ENCODE measurements at places on chromosomes 2 and 18. TPM values are rescaled to one million over a fixed set of nuclear protein-coding genes. Genes with fewer than 3 reads are reported as not detected.

GRCh38 chr2:191631754-191632153 is 46.2 kb upstream of the NABP1 start:
- DNase-seq = no peak

GRCh38 chr2:54652540-54652939 is 70.9 kb upstream of the EML6 start:
- DNase-seq = no peak

Gene PSTPIP2
- 8.9 TPM for total RNA-seq

DNA sequence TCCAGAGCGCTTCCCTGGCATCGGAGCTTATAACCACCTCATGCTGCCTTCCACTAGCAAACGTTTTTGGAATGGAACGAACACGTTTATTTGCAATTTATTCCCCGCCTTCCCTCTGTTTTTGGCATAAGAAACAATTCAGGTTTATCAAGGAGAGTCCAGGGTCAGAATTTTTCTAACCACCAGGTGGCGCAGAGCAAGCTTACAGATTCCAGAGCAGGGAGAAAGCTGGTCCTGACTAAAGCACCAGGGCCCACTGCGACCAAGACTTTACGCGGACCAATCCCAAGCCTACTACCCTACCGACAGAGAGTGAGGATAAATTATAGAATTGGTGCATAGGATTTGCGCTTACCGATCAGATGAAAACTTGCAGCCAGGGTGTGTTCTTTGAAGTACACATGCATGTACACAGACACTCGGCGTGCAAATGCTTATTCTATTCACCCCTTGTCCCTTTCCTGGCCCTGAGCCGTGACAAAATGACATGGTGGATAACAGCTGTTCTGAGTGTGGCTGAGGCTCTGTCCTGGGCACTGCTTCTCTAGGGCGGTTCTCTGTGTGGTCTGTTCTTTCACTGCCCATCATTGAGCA is 34.7 kb downstream of the NAPG start:
- peak; percentile 29 for DNase-seq

Gene IL36B
- total RNA-seq = not detected

All from glomerular endothelial cell (primary cell).